ENCODE measurements at places on chromosomes 2 and 18.

GRCh38 chr2:144249035-144249637, 270.8 kb downstream of the ZEB2 start:
- no peak for DNase-seq

DNA sequence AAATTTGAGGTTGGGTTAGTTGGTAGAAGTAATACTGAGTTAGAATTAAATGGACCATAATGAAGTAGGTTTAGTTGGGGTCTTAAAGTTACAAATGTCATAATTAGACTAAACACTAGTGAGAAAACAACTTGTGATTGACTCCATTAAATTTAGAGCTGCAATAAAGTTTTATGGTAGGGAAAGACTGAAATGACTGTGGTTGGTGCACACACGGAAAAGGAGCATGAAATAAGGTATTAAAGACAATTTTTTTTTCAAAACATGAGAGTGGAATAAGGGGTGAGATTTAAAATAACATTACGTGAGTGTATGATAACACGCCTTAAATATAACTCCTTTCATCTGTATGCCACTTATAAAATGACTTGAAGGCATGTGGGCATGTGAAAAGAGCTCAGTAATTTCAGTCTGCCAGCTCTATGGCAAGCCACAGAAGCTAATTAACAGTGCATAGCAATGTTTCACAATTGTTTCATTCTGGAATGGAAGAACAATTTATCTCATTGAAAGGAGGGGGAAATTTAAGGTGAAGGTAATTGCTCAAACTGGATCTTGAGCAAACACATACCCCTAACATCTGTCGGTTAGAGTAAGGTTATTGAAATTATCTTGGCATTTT, 1.4 kb downstream of the FRZB start:
- DNase-seq: no peak

GRCh38 chr2:3334392-3335345, 42.9 kb downstream of the EIPR1 start:
- DNase-seq: no peak

- no peak for DNase-seq
These were observed 310.9 kb upstream of the COL3A1 start for GRCh38 chr2:188663301-188663700.

DNA sequence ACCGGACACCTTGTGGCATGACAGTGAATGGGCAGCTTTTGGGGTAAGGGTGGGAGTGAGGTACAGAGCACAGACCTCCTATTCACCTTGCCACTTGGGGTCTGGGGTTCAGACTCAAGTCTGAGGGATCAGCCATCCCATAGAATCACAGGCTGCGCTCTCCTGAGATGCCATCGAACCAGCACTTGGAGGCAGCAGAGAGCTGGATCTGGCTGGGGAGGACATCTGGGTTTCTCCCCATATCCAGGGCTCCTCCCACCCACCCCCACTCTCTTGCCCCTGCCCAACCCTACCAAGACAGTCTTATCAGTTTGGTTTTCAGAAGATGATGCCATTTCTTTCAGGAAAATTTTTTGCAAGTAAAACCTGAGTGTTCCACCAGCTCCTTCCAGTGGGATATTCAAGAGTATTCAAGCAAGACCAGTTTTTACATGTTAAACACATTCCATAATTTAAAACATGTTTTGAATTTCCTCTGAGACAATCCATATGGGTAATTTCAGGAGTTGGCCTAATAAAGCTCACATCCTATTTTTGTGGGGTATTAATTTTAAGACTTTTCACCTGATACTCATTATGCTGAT, 29.2 kb upstream of the TEX44 start:
- DNase-seq: peak; percentile 38

DNA sequence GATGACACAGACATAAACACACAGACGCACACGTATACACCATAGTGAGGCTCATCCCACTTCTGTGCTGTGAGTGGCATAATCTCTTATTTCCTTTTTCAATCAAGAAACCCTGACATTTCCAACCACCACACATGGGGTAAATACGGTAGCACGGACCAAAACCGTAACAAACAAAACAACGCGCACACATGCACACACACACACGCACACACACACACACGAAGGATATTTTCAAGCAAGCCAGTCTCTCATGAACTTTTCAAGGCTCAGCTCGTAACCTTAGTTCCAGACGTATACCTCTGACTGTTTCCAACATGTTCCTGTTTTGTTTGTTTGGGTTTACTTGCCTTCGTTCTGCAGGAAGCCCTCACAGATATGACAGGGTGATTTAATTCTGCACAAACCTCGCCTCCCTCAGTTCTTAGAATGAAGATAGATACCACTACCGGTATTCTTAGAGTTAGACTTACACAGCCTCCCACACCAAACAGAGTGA, 119.8 kb downstream of the BCL2 start:
- DNase-seq: no peak

DNA sequence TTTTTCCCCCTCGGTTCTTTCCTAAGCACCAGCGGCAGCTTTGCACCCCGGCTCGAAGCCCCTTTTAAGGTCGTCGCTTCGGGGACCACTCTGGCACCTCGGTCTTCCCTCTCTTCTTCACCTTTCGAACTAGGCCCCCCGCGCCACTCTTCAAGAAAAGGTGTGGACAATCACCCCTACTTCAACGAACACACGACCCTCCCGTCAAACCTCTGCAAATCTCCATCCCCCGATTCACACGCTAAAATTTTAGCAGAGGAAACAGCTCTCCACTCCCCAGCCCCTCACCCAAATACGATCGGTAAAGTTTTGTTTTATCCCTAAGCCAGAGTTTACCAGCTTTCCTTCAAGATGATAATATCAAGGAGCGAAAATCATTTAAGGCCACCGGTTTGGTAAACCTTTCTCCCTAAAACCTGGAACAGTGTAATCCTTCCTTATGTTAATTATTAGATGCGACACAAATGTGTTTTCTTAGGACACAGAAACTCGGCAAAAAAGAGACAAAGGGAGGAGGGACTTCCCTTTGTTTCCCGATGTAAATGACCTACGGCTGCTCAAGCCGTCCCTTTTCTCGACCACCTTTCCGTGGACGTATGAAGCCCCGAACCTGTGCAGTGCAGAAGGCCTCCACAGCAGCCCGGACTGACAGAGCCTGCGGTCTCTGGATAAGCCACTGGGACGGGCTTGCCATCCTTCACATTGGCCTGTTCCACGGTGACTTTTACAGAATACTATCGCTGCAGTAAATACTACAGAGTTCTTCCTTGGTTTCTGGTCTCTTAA, 85.2 kb downstream of the RBMS1 start:
- DNase-seq: no peak

GRCh38 chr2:134365356-134365755, 111.5 kb downstream of the MGAT5 start:
- no peak for DNase-seq

GRCh38 chr2:7456762-7457161, 539.5 kb downstream of the RNF144A start:
- no peak for DNase-seq

- no peak for DNase-seq
These were observed 28.9 kb upstream of the ITGA6 start for GRCh38 chr2:172398440-172398839.

DNA sequence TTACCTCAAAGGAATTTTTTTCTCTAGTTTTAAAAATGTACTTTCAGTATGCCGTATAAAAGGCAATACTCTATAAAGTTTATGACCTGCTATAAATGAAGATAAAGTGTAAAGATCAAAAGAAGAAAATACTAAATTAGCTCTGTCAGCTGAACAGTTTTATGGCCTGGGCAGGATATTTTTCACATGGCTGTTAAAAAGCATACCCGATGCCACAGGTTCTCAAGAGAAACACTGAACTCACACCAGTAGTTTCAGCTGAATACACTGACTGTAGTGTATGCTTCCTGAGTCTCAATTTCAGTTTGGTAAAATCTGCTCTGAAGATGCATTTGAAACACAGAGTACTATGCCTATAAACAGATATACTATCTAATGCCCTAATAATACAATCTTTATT, 126.0 kb downstream of the PIGN start:
- DNase-seq: no peak

DNA sequence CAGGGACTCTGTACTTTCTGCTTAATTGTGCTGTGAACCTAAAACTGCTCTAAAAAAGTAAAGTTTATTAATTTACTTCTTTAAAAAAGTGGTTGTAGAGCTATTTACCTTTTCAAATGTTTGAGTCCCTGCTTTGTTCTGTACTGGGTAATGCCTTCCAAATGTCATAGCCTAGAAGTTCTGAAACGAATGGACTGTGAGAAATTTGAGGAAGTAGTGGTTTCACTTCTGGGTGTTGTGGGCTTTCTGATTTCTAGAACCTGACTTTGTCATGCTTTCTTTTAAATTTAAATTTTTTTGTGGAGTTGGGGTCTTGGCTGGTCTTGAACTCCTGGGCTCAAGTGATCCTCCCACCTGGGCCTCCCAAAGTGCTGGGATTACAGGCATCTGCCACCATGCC, 44.6 kb downstream of the SMAD4 start:
- DNase-seq: peak; percentile 27

DNA sequence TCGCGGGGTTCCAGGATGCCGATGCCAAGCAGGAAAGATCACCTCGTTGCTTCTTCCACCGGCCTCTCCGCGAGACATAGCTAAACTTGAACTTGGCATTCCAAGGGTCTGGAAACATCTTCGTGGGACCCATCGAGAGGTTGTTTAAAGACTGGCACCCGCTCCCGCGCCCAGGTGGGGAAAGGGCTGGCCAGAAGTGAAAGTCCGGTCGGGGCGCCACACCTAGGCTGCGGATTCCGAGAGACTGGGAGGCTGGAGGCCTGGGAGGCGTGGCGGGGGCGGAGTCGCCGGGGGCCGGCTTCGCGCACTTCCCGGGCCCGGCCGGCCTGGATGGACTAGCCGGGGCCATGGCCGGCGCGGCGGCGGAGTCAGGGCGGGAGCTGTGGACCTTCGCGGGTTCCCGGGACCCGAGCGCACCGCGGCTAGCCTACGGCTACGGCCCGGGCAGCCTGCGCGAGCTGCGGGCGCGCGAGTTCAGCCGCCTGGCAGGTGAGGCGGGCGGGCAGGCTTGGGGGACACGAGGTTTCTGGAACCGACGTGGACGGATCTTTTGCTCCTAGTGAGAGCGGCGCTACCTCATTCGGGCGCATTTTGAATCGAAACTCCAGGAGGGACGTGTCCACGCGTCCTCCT, at the start of gene MOCOS:
MOCOS (plus strand) TSS at position 305 of the 633 bp plus-strand sequence; CDS start at position 348, 43 bp downstream.
- peak; percentile 58 for DNase-seq

DNA sequence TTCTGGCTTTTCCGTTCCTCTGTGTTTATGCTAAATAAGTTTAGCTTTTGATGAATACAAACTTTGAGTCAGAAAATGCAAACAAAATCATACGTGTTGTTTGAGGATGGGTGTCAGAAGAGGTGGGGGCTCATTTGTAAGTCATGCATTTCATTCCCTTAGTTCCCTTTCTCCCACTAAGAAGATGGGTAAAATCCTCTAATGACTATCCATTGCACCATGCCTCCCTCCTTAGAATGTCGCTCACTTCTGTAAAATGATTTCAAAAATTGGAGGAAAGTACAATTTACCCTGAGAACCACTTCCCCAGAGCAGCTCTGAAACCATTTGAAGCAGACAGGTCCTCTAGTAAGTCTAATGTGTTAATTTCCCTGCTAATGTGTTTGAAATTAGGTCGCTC, 629.6 kb upstream of the VRK2 start:
- DNase-seq: no peak

- DNase-seq: peak; percentile 17
These were observed 45.3 kb downstream of the CXCR4 start for GRCh38 chr2:136072621-136073020.

DNA sequence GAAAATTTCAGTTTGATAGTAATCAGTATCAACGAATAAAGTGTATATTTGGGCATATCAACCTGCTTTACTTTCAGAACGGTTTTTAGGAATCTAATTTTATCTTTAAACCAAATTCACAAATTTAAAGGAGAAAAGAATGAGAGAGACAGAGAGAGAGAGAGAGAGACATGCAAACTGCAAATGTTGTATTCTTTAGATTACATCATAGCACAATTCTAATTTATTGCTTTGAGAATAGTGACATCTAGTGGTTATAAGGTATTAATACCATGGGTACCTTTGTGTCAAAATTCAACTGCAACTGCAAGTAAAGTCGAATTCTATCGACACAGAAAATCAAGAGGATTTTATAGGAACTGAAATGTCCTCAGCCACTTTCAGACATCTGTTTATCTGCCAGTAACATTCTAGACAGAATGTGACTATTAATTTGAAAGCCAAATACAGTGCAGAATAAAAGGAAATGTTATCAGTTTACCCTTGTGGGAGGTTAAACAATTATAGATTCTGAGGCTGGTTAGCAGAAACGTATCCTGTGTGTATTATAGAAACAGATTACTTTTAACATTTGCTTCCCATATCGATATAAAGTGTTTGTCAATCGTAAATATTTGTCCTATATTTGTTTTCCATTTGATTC, 529.8 kb upstream of the VRK2 start:
- peak; percentile 20 for DNase-seq

DNA sequence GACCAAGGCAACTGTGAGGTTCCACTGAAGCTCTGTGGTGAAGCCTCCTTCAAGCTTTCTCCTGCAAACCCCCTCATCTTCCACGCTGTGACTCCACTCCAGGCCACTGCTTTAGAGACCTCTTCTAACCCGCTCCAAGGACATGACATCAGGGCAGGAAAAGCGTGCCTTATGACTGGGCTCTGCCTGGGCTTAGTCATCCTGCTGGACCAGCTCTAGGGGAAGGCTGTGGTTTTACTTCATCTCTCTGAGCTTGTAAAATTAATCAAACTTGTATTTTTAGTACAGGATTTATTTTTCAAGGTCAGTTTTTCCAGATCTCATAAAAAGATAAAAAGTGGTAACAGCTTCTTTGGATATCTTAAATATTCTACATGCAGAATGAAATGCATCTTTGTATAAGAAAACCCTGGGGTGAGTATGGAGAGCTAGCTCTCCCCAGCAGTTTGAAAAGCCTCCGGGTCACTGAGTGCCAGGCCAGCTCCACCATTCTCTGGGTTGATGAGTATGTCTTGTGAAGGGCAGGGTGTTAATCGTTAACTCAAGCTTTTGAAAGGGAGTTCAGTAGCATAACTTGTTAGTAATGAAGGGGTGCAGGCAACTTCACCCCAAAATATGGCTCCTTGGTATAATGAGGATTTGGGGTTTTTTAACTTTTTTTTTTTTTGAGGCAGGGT, 33.1 kb upstream of the YPEL5 start:
- no peak for DNase-seq

DNA sequence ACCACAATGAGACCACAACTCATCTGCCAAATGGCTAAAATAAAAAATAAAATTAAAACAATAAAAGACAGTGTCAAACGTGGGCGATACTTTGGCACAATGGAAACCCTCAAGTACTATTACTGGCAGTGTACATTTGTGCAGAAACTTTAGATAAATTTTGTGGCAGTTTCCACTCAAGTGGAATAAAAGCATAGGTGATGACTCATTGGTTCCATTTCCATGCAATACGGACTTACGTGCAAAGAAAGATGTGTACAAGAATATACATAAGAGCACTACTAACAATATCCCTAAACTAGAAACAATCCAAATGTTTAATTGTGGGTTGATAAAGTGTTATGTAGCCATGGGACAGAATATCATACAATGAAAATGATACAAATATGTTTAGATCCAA, 259.0 kb upstream of the HNMT start:
- no peak for DNase-seq

DNA sequence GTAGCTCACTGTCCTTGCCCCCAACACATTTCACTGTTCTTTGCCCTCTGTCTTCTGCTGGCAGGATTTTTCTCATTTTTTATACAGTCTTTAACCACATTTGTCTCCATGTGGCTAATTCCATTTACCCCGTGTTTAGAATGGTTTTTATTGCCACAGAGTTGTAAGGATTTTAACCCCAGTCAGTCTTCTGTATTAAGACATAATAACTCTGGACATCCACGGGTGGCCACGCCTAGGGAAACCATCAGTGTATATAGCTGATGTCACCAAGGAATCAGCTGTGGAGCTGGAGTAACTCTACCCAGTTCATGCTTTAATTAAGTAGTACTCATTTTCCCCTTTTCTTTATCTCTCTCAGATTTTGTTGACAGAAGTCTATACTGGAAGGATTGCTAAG, 139.8 kb downstream of the MAP4K4 start:
- no peak for DNase-seq

All from germinal center (tissue), 1 donor.